ENCODE measurements at places on chromosomes 6 and 20. TPM values are rescaled to one million over a fixed set of nuclear protein-coding genes. Genes with fewer than 3 reads are reported as not detected.

MYB gene
- 7.8 TPM for total RNA-seq

DNA sequence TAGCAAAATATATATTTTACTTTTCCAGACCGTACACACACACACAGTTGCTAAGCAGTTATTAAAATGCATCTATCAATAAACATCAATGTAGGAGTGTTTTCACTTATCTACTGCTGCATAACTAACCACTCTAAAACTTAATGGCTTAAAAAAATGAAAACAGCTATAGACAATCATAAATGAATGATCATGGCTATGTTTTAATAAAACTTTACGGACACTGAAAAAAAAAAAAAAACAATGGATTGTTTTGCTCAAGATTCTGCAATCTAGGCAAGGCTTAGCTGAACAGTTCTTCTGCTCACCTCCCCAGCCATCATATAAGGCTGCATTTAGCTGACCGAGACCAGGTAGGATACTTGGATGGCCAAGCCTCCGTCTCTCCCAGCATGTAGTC is 125.4 kb upstream of the CCDC28A start:
- no peak for DNase-seq

GRCh38 chr6:90263633-90264032 is 33.0 kb downstream of the BACH2 start:
- DNase-seq: peak; percentile 20

GRCh38 chr6:40346246-40346645 is 240.9 kb downstream of the LRFN2 start:
- no peak for DNase-seq

DNA sequence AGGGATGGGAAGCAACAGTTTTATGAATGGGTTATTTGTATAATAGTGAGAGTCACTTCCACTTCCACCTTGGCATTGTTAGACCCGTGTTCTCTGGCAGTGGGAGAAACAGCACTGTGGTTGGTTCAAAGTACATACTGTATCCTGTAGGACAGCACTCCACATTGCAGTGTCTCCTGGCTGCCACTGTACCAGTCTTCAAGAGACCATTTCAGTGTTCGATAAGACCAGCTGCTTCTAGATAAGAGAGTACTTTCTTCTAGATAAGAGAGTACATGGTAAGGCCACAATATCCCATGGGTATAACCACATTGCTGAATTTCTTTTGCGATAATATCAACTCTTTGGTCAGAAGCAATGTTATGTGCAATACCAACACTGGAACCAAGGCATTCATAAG is 28.8 kb downstream of the FITM2 start:
- no peak for DNase-seq

DNA sequence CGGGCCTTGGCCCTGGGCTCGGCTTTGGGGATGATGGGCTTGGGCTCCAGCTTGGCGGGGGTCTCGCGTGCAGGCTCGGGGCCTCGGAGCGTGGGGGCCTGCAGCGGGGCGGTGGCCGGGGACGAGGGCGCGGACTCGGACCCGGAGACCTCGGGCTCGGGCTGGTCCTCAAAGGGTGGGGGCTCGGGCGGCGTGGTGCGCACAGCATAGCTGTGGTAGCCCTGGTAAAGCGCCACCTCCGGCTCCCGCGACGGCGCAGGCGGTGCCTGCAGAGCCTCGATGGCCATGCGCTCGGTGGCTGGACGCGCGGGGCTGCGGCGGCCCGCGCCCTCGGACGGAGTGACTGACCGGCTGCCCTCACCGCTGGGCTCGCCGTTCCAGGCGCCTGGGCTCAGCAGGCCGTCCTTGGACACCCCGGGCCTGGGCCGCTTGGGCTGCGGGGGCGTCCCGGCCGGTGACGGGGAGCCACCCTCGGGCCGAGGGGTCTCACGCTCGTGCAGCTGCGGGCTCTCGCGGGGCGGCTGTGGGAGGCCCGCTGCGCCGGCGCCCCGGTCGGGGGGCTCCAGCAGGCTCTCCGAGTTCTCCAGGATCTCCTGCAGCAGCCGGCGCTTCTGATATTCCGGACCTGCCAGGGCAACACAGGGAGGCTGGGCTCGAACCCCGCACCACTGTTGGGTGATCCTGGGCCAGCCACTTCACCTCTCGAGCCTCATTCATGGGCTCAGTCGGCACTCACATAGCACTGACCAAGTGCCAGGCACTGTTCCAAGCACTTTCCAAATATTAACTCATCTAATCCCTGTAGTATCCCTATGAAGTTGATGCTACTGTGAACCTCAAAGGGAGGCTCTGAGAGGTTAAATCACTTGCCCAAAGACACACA is 71.0 kb downstream of the JPH2 start:
- DNase-seq: no peak

DNA sequence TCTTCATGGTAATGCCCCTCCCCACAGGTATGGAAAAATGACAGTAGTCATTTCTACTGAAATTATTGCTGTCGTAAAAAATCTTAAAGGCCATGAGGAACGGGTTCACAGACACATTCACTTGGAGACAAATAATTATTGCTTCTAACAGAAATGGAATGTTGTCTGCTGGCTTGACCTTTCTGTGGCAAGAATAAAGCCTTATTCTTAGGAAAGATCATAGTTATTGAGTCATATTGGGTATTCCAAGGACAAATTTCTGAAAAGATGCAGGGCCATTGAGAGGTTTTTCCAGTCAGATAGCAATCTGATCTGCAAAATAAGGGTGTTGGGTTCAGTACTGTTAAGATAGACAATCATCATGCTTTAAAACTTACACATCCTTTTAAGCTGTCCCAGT is 29.2 kb downstream of the AKAP7 start:
- DNase-seq: no peak

DNA sequence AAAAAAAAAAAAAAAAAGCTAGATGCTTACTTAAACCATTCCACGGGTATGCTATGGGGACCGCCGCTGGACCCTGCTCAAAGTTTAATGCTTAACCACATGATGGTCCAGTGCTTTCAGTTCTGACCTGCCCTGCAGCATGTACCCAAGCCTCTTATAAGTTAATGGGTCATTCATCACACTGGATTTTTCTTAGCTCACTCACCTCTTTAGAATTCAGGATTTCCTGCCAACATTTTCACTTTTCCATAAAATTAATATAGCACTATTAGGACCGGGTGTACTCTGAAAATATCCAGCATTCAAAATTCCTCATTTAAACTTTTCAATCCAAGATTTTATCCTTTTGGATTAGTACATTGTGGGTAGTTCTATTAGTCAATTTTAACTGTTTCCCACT is 140.8 kb downstream of the ALDH8A1 start:
- no peak for DNase-seq

GRCh38 chr20:24963672-24964505 is 14.8 kb downstream of the CST7 start:
- DNase-seq: no peak

VGLL2 gene
- total RNA-seq: 2.8 TPM

DNA sequence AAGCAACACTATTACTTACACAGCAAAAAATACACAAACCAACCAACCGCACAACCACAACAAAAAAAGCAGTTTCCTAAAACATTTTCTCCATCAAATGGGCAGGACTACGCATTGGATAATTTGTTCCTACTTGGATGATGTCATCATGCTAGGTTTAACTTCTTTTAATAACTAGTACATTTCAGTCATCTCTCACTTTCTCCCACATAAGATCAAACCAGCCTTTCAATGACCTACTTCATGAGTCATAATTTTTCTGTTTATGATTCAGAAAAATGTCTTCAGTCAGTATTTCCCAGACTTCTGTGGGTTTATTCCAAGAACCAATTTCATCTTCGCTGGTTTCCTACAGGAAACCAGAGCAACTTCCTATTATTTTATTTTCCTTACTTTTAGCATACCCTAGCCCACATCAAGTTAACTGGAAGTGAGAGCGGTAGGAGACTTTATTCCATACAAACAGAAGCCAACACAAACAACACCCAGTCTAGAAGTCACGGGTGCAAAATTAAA is 134.2 kb downstream of the GMDS start:
- DNase-seq: no peak

DNA sequence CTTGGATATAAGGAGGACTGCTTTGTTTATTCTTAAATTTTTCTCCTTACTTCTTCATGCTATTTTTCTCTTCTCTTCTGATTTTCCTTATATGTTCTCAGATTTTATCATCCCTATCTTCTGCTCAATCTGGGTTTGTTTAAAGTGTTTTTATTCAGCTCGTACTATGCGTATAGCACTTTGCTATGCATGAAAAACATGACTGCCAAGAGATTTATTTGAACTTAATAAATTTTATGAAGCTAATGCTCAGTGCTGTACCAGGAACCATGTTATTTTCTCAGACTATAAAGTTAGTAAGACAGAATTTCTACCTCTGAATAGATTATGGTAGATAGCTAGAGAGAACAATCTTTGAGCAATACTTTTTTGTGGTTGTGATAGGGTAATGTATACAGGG is 305.9 kb downstream of the LAMA2 start:
- peak; percentile 22 for DNase-seq

CRISP2 gene
- not detected for total RNA-seq

NCR2 gene
- not detected for total RNA-seq

DNA sequence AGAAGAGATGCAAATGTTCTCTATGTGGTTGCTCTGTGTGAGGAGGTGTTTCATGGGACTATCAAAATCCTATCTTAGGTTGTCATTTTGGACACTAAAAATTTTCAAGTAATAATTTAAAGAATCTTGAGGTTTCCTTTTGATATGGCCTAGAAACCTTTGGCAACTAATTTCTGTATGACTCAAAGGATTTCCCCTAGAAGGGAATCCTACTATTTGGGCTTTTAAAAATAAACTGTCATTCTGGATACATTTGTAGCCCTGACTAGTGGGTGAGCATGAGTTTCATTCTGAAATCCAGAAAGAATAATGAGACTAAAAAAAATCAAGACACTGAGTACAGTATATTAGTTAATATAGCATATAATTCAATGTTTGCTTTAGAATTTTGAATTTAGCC is 25.5 kb upstream of the RAB23 start:
- no peak for DNase-seq

NOX3 gene
- total RNA-seq: not detected

CDH26 gene
- 6.5 TPM for total RNA-seq

GRCh38 chr6:19849196-19849595 is 12.0 kb downstream of the ID4 start:
- DNase-seq: no peak

GRCh38 chr6:71510057-71510713 is 221.6 kb downstream of the OGFRL1 start:
- no peak for DNase-seq

GRCh38 chr20:37640600-37641561 is 52.9 kb upstream of the CTNNBL1 start:
- DNase-seq: no peak

DNA sequence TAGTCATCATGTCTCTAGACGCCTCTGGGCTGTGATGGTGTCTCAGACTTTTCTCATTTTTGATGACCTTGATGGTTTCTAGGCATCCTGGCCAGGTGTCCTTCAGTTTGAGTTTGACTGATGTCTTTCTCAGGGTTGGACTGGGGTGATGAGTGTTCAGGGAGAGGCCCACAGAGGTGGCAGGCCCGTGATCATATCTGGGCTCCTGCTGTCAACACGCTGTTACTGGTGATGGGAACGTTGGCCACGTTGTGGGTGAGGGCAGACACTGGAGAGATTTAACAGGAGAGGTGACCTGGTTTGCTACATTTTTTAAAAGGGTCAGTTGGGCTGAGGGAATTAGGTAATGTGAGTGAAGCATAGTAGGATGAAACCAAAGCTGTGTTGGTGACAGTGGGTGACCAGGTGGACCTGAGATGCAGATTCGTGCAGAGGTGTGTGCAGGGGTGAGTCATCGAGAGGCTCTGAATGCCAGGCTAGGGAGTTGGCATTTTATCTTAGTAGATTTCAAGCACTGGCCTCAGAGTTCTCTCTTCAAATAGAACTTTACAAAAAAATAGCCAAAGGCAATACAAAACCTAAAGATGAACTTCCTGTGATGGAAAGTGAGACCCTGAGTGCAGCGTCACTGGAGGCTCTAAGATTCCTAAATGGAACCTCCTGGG is 174.1 kb downstream of the CDH26 start:
- DNase-seq: no peak

Data from skin of body (tissue), 3 donors.